SW 1271 (cell line): ENCODE measurements at places on chromosomes 7 and 10.

- no peak for DNase-seq
Measured at GRCh38 chr7:74083928-74084721, 521 bp downstream of the LIMK1 start.

DNA sequence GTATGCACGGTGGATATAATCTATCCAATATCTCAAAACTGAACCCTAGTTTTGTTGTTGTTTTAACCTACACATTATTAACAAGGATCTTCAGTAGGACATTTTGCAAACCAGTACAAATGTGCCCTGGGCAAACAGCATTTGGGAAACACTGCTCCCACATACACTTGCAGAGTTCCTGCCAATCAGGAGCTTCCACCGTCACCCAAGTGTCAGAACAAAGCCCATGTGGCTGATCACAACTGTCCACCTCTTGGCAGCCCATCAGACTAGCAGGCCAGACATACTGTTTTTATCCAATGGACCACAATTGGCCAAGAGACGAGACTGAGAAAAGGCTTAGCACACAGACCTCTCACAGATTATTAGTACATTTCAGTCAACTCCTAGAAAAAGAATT, 200.4 kb downstream of the FAM107B start:
- DNase-seq = no peak

DNA sequence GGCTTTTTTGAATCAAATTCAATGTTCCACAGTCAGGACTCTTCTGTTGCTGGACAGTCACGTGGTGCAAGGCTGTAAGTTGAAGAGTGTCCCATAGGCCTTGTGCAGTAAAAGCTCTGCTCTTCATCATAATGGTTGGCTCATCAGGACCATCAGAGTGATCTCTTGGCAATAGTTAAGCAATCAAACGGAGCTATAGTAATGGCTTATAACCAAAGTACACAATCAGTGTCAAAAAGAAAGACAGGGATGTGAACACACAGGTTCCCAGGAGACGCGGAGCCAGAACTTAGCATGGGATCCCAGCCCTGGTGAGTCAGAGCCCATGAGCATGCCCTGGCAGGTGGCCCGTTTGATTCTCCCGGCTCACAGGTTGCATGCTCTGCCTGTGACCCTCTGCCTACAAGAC, 10.8 kb upstream of the GPNMB start:
- no peak for DNase-seq

DNA sequence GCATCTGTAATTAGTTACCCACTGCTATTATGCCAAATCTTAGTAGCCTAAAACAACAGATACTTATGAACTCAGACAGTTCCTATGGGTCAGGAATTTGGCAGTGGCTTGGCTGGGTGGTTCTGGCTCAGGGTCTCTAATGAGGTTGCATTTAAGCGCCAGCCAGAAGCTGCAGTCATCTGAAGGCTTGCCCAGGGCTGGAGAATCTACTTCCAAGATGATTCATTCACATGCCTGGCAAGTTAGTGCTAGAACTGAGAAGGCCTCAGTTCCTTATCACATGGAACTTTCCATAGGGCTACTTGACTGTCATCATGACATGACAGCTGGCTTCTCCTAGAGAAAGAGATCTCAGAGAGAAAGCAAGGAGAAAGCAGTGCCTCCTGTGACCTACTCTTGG, 121.3 kb downstream of the AVL9 start:
- peak; percentile 67 for DNase-seq

GRCh38 chr7:112060625-112061024, 145.6 kb downstream of the DOCK4 start:
- no peak for DNase-seq

GRCh38 chr7:142859829-142860228, 5.0 kb downstream of the EPHB6 start:
- no peak for DNase-seq

DNA sequence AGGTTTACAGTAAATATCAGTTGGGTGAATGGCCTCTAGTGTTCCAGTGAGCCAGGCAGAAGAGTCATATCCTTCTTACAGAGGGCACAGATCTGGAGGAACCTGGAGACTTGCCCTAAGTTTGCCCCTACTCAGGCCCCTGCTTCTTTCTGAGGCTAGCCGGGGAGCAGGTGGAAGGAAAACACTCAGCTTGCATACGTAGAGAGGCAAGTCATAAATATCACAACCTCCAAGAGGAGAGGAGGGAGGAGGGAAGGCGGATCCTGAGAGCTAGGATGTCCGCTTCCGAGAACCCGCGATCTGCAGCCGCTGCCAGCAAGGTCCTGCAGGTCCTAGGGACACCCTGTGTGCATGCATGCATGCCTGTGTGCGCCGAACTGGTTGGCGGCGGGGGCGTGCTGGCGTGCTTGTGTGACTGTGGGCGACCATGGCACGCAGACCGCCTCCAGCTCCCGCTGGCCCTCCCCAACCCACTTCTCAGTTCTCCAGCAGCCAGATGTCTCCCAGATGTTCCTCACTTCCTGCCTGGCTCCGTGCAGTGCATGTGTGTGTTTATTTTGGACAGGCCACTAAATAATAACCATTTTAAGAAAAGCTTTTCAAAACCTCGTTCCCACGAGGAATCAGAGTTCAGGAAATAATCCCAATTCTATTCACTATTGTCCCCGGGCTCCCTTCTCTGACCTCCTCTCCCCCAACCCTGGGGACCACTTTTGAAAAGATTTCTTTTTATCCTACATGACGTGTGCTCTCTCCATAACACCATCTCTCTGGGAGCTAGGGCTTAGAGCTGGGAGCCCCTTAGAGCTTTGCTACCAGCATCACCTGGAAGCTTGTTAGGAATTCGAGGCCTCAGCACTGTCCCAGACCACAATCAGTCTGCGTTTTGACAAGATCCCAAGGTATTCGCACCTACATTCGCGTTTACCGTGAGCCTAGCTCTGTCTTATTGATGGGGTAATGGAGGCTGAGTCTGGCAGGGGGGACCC, 32.4 kb downstream of the UNC5B start:
- DNase-seq = no peak

GRCh38 chr10:31219306-31219705, 99.7 kb upstream of the ZEB1 start:
- DNase-seq = no peak

DNA sequence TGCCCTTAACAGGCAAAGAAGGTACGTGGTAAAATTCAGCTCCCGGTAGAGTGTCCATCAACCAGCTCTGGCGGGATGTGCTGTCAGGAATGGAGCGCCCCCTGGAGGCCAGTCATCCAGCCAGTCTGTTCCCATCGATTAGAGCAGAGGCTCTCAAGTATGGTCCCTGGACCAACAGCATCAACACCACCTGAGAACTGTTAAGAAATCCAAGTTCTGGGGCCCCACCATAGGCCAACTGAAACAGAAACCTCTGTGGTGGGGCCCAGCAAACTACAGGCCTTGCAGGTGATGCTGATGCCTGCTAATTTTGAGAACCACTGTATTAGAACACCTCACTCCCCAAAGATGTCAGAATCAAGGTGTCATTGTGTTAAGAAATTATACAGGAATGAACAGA, 109.2 kb downstream of the DPY19L1 start:
- DNase-seq = no peak

GRCh38 chr7:5773661-5774086, 7.8 kb downstream of the RNF216 start:
- DNase-seq = peak; percentile 98

- DNase-seq = peak; percentile 20
Measured at GRCh38 chr10:19702215-19702614, 114.0 kb upstream of the PLXDC2 start.

DNA sequence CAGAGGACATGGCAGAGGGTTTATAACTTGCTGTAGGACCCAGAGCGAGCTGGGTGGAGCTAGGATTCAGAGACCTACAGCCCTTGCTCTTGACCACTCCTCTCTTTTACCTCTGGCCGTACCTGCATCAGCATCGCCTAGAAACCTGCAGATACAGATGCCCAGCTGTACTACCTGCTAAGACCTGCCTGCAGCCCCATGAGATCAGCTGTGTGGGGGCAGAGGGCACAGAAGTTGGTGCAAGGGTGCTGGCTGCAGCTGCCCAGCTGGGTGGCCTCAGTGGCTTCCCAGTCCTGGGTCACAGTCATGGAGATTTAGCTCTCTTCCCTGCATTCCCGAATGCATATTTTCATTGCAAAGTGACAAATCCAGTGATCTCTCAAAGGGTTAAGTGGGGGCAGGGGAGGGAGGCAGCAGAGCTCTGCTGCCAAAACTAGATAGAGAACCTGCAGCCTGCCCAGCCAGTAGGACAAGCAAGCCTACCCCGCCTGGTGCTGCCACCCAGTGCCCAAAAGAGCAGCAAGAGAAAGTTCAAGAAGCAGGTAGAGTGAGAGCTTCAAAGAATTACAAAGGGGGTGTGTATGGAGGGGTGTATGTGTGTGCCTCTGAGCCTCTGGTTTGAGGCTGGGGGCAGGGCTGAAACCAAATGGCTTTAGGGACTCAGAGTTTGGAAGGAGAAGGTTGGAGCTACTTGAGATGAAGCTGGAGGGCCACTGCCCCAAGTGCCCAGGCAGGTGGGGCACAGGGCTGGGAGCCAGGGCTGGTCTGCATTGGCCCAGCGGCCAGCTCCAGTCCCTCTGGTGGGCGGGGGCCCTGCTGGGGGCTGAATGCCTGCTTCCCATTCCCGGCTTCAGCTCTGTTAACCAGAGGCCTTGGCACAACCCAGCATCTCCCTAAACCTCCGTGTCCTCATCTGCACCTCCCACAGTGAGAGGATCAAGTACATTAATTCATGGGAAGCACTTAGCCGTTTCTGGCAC, 6.9 kb downstream of the FAM241B start:
- peak; percentile 18 for DNase-seq

GRCh38 chr10:7887174-7887816, 69.0 kb downstream of the TAF3 start:
- DNase-seq = no peak

DNA sequence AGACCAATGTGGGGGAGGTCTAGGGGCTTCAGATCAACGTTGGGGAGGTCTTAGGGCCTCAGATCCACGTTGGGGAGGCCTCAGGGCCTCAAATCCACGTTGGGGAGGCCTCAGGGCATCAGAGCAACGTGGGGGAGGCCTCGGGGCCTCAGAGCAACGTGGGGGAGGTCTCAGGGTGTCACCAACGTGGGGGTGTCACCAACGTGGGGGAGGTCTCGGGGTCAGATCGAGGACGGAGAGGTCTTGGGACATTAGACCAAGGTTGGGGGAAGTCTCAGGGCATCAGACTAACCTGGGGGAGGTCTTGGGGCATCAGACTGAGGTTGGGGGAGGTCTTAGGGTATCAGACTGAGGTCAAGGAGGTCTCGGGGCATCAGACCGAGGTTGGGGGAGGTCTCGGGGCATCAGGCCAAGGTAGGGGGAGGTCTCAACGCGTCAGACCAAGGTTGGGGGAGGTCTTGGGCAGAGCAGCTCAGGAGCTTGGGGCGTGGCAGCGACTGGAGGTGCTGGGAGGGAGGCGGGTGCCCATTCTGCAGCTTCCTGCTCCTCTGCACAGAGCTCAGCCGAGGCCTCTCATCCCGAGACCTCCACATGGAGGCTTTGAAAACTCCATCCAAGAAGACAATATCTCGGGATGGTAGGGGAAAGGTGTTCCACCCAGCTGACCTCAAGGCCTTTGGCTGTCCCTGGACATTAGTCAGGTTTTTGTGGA, 159.8 kb downstream of the WDR37 start:
- no peak for DNase-seq

GRCh38 chr7:139189357-139189756, 41.7 kb upstream of the UBN2 start:
- DNase-seq = no peak

GRCh38 chr10:99906470-99906869, 103.3 kb downstream of the DNMBP start:
- DNase-seq = peak; percentile 57

DNA sequence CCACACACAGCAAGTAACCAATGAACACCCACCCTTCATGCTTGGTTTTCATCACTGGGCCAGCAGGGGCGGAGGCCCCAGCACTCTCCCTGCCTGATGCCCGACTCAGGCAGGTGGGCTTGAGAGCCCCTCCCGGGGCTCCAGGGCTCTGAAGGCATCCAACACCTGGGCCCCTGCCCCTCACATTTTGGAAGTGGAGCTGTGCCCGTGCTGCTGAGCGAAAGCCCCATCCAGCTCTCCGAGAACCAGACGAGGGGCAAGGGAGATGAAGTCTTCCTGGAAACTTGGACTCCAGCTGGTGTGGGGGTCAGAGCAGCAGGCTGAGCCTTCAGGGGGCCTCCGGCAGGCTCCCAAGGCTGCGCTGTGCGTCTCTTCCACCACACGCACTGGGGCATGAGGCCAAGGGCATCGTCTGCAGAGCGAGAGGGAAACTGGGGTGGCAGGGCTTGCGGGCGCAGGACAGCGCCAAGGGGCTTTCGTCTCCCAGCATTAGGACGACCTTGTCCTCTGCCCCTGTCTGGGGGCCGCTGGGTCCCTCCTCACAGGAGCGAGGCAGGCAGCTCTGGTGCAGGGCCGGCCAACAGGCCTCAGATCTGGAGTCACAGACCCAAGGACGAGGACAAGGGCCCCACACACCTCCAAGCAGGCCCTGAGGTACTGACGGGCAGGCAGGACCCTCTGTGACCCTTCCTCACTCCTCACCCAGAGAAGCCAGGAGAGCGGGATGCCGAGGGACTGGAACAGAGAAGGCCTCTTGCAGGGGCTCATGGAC, 108.3 kb upstream of the FAM20C start:
- DNase-seq = no peak

GRCh38 chr10:86072413-86072812, 294.2 kb downstream of the GRID1 start:
- DNase-seq = no peak

GRCh38 chr7:39540320-39540719, 25.9 kb upstream of the YAE1 start:
- no peak for DNase-seq

DNA sequence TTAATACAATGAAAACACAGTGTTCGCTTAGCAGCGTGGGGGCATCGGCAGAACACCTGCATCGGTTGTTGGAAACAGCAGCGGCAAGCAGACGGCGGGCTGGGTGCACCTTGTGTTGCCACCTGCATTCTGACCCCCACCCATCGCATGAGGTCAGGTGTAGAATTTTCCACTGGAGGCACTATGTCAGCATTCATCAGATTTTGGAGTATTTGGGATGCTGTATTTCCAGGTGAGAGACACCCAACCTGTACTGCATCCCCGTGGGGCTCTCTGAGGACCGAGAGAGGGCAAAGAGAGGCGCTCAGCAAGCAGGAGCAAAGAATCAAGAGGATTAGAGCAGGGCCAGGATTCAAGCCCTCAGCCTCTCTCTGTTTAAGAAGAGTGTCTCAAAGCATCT, 116.4 kb upstream of the MGMT start:
- no peak for DNase-seq

- no peak for DNase-seq
Measured at GRCh38 chr7:141386881-141387280, 164.3 kb upstream of the AGK start.

GRCh38 chr10:15182540-15183207, 14.2 kb upstream of the NMT2 start:
- DNase-seq = no peak

- DNase-seq = no peak
Measured at GRCh38 chr7:29976673-29977415, 12.8 kb downstream of the SCRN1 start.

- DNase-seq = peak; percentile 49
Measured at GRCh38 chr7:157490465-157490912, 153.7 kb downstream of the DNAJB6 start.

GRCh38 chr10:42111661-42112330, 526.6 kb downstream of the ZNF33B start:
- no peak for DNase-seq

- DNase-seq = no peak
Measured at GRCh38 chr10:101687071-101687658, 7.8 kb downstream of the FBXW4 start.

GRCh38 chr7:2943851-2944601, 99.6 kb downstream of the CARD11 start:
- no peak for DNase-seq
